Activated CD8-positive, alpha-beta memory T cell treated with anti-CD3 and anti-CD28 coated beads, Interleukin-2, amount 50 U/mL, for 48 hours (primary cell): ENCODE measurements at places on chromosomes 3 and 15.

DNA sequence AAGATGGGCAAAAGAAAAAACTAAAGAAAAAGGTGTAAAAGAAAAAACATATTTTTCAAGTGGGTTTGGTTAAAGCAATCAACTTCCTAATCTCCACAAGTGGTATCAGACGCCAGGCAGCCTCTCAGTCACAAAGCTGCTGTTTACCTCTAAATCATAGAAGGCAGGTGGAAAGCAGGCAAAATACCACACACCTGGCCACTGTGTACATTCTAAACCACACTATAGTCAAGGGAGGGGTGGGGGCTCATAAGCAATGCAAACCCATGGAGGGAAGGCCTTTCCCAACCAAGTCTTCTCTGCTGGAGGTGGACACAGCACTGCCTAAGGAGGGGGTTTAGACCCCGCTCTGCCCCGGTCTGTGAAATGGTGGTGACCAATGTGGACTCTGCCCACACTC is 50.4 kb downstream of the MCF2L2 start:
- no peak for DNase-seq

DNA sequence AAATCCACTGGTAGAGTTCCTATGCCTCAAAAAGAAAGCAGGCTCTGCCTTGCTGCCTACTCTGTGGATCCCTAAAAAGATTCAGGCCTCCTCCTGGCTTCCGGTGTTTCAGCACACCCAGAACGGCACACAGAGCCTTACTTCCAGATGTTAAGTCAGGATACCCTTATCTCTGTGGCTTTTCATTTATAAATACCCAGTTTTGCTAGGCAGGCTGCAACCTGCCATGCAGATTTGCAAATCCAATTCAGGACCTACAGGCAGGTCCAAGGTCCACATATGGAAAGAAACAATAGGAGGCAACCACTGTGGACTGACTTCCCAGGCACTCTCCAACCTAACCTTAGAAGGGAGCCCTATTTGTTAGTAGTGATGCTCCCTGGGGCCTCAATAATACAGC is 30.7 kb downstream of the EFL1 start:
- no peak for DNase-seq

DNA sequence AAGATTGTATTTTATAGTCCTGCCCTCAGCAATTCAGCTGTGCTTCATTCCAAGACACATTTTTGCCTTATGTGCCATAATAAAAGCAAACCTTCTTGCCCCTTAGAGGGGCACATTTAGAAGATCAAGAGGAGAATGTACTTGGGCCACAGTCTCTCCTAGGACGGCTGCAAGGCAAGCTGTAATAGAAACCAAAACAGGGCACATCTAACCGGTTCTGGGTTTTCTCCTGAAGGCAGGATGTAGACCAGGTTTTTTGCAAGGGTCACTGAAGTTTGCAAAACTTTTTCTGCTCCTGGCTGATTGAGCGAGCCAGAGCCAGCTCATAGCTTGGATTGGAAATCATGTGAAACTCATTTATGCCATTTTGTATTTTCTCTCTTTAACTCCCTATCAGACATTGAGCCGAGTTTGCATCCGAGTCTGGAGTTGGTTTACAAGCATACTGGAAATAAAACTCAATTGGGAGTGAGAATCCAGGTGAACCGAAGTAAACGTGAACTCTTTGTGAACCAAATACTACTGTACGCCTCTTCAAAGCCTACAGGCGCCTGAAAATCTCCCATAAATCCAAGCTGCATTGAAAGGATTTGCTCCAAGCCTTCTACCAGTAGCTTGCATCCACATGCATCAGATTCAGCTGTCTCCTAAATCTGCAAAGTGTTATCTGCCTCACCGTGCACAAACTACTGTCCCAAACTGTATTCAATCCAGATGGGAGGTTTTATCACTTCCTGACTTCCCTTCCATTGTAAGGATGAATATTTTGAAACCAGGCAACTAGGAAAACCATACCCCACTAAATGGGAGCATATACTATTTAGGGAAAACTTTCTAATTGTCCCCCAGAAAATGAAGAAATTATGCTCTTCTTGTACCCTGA is 60.9 kb upstream of the TSC22D2 start:
- no peak for DNase-seq

DNA sequence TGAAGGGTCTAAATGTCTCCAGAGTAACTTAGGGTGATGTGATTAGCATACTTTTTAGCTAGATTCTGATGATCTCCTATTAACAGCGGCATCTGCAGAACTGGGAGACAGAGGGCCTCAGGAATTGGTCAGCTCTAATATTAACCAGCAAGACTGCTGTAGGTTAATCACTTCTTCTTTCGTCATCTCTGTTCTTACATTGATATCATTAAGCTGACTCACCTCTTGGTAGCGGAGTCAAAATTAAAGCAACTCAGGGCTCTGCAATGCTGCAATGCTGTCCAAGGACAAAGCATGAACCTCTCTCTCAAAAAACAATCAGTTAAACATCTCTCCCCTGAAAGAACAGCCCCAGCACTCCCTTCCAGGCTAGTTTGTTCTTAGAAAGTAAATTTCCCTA is 57.5 kb upstream of the TRA2B start:
- no peak for DNase-seq

DNA sequence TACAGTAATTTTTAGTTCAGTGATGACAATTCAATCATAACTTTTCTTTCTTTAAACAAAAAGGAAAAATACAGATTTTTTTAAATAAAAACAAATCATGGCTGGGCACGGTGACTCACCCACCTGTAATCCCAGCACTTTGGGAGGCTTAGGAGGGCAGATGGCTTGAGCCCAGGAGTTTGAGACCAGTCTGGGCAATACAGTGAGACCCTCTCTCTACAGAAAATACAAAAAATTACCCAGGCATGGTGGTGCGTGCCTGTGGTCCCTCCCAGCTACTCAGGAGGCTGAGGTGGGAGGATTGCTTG is 25.6 kb upstream of the ATG7 start:
- DNase-seq = no peak

- no peak for DNase-seq
These were observed 444.6 kb downstream of the GRM7 start for GRCh38 chr3:7305561-7305960.

DNA sequence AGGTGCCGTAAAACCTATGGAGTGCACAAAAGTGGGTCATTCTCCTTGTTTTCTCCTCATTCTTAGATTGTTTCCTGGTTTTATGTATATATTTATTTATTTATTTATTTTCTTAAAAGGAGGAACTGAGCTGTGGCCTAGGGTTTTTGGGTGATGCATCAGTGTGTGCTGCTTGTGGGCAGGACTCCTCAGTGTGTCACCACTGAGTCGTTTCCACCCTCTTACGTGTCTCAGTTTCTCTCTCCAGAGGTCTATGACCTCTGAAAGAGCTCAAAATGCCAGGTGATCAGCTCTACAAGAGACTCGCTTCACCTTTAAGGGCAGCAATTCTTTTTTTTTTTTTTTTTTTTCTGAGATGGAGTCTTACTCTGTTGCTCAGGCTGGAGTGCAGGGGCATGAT is 72.9 kb downstream of the CD200 start:
- DNase-seq = no peak

- no peak for DNase-seq
These were observed 6.3 kb upstream of the NCBP2 start for GRCh38 chr3:196948442-196949284.

GRCh38 chr15:98651036-98651481 is 2.7 kb downstream of the IGF1R start:
- no peak for DNase-seq

- DNase-seq = no peak
These were observed 53.9 kb downstream of the ROPN1B start for GRCh38 chr3:126022741-126023359.

GRCh38 chr3:150203273-150203672 is 204.8 kb upstream of the TSC22D2 start:
- no peak for DNase-seq

GRCh38 chr3:155745795-155746550 is 1.1 kb upstream of the PLCH1 start:
- DNase-seq = no peak
